SW480 (cell line): ENCODE measurements at places on chromosomes 1 and 21.

DNA sequence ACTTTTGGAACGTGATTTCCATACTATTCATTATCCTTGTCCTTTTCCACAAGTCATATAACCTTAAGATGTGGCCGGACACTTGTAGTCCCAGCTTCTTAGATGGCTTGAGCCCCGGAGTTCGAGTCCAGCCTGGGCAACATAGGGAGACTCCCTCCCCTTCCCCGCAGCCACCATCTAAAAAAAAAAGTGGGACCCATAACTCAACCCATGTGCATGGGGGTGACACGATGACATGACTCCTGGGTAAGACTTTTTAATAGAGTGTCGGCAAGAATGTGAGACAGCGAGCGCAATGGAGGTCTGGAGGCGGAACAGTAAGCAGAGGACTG is 25.7 kb downstream of the MIA3 start:
- DNase-seq: no peak

GRCh38 chr1:43949678-43950077 is 2.9 kb downstream of the IPO13 start:
- DNase-seq: no peak

DNA sequence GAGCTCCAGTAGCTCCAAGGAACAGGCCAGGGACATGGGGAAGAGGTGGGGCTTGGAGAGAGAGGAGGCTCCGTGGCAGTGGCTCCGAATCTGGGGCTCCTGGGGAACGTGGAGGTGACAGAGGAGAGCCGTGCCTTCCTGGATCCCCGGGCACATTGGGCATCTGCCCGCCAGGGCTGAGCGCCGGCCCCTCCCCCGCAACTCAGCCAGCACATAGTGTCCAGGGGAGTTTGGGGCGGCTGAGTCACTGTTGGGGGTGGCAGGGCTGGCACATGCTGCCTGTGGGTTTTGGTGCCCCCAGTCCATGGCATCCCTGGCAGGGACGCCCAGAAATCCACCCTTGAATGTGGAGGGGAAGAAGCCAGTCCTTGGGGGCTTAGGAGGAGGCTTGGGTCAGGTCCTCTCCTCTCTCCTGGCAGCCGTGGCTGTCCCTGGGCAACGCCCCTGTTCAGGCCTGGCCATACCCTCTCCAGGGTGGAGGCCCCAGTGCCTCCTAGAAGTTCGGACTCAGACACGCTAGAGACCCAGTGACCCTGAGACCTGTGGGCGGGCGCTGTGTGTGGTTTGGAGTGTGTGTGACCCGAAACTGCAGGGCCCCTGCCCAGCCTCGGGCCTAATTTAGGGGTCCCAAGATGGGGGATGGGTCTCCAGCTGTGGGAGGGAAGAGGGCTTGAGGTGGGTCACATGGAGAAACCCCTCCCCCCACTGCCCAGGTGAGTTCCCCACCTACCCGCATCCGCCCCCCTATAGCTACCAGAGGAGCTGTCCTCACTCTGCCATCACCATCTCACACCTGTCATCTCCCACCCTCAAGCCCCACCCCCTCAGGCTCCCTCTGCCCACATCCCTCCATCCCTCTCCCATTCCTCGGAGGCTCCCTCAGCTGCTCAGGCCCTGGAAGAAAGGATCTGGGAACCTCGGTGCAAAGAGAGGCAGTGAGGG is 1.6 kb downstream of the HSPB7 start:
- DNase-seq: no peak

DNA sequence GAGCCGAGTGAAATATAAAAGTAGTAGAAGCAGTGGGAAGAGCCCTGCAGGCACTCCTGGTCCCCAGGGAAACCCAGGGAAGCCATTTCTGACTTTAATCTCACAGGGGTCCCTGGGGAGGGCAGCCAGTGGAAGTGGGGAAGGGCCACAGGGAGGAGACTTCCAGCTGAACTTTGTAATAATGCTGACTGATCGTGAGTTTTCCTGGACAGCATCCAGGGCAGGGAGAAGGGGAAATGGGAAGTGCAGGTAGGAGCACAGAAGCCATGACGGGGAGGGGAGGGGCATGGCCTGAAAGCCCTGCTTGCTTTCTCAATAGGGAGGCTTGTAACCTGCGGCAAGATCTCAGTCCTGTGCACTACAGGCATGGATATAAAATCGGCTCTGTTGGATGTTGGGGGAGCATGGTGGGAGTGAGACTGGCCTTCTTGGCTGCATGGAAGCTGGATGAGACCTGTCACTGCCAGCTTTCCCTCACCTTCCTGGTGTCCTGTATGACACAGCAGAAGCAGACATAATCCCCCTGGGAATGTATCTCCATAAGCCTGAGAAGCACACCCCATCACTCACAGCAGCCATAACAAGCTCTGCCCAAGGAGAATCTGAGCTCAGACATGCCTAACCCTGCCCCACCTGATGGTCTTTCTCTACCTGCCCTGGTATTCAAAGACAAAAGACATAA is 15.1 kb upstream of the MX1 start:
- no peak for DNase-seq
